NAMALWA (cell line): ENCODE measurements at places on chromosomes 4 and X.

DNA sequence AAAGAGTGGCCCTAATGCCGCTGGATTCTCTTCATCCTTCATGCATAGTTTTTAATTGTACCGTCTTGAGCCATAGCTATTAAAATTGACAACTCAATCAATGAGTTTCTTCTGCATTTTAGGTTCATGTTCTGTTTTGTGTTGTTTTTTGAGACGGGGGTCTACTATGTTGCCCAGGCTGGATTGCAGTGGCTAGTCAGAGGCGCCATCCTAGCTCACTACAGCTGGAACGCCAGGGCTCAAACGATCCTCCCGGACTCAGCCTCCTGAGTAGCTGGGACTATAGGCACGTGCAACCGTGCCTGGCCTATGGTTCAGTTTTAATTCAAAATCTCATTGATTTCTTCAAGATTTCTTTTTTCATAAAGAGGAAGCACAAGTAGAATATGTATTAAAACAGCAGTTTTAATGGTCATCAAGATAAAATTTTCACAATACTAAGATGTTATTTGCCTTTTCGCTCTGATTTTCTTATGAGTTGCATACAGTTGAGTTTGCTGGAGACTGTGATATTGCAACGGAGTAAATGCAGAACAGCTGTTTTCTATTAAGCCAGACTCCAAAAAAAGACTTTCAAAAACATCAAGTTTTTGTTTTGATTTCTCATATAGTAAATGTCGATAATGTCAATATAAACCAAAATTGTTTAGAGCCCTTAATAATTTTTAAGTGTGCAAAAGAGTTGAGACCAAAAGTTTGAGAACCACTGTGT lies 1.1 kb upstream of the STX18 start:
- no peak for DNase-seq

DNA sequence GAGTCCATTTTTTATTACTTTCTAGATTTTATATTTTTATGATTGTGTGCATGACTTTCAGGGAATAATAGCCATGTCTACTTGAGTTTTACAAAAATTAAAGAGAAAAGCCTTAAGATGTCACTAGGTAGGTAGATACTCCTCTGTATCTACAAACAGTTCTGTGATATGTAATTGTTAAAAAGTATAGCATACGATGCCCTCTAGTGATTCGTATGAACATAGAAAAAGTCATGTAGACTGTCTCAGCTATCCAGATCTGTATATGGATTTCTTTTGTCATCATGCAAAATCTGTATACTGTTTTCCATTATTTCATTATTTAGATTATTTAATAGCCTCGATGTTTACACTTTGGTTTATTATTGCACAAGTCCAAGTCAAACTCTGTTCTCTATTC lies 856.6 kb downstream of the CENPC start:
- peak; percentile 17 for DNase-seq

- no peak for DNase-seq
Observed at GRCh38 chr4:147326591-147326990, 154.3 kb upstream of the EDNRA start.

DNA sequence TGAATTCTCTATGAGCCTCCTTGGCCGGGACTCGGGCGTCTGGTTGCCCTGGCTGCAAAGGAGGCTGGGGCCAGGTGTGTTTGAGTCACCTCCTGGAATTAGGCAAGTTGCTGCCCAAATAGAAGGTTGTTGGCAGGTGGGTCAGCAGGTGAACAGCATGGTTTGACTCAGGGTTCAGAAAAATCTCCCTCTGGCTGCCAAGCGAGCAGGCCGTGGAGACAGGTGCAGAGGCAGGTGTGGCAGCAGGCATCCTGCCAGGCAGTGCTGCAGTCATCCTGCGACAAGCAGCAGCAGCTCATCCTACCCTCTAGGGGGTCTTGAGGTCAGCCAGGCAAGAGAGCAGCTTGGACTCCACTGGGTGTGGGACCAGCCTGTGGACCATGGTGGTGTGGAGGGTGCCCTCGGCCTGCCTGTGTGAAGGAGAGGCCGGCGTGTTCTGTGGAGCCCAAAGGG lies 8.2 kb downstream of the MSANTD1 start:
- DNase-seq = peak; percentile 66

DNA sequence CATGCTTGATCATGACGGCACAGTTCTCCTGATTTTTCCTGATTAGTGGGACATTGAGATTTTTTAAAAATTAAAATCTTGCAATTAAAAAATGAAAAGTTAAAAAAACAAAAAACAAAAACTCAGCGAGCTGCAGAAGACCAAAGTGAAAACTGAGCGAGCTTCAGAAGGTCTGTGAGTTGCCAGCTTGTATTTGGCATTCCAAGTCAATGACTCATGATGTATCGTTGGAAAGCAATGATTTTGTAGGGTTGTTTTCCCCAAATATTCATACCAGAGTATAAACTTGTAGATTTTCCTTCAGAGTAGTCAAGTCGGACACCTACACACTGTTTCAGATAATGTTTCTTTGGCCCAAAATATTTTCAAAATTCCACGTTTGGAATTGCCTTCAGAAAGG lies 76.9 kb downstream of the LRRC66 start:
- DNase-seq = no peak
